ENCODE measurements at places on chromosomes 1 and 21.

- DNase-seq, result no peak
Measured at GRCh38 chr1:248808876-248809275, 16.8 kb downstream of the SH3BP5L start.

DNA sequence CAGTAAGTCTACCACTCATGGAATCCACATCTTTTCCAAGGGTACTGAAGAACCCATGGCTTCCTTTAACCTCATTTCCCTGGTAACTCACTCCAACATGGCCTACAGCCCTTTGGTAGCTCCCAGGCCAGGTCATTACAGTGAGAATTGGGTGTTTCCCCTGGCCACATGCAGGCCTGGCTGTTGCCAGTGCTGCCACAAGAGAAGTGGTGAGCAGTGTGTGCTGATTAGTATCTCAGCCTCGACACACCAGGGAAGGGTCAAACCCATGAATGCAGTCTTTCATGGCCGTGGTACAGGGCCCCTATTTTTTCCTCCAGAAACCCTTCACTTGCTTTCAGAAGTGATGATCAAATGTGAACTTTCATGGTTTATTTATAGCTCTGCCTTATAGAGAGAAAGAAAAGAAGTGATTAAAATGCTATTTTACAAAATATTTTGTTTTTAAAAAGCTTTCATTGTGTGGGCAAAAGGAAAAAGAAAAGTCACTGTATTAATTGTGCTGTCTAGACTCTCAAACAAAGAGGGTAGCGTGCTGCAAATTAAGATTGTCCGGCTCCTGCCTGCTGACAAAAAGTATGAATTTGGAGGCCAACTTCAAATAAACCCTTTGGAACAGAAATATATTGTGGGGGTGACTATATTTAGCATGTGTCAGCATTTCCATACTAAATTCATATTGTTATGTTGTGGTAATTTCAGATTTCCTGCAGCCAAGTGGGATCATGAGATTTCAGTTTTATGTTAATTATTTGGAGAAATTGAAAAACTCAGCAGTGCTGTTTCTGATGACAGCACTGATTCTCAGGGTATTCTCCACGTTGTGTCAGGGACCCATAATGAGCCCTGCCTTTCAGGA, 62.0 kb upstream of the HOOK1 start:
- DNase-seq, result no peak

DNA sequence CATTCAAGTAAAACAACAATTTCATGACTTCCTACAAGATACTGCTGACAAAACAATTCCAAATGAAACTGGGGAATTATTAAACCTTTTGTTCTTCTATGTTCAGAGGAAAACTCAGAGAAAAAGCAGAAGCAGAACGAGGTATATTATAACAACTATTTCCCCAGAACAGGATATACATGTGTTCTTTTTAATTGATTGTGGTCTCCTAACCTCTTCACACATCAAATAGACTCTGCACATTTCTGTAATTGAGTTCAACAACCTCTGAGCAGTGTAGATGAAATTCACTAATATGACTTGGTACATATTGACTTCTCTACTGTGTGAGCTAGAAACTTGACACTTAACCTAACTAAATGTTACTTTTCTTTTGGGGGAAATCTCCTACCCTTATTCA, 584.2 kb downstream of the NEGR1 start:
- no peak for DNase-seq

DNA sequence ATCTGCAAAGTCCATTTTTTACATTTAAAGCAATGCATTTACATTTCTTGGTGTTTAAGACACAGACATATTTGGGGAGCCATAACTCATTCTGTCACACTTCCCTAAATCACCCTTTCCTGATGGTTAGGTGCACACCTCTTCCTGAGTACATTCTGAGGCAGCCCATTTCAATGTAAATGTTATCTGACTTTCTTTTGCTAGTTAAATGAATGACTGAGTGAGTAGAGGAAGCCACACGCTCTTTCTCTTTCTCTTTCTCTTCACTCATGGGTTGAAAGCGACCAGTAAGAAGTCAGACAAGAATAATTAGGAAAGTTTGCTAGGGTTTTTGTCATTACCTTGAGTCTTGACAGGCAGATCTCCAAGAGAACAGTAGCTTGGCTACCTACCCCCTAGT, 143.1 kb downstream of the S1PR1 start:
- DNase-seq, result no peak

GRCh38 chr21:36663033-36663855, 35.7 kb upstream of the SIM2 start:
- DNase-seq, result no peak

- DNase-seq, result no peak
Measured at GRCh38 chr1:99869304-99869703, 19.1 kb downstream of the AGL start.

DNA sequence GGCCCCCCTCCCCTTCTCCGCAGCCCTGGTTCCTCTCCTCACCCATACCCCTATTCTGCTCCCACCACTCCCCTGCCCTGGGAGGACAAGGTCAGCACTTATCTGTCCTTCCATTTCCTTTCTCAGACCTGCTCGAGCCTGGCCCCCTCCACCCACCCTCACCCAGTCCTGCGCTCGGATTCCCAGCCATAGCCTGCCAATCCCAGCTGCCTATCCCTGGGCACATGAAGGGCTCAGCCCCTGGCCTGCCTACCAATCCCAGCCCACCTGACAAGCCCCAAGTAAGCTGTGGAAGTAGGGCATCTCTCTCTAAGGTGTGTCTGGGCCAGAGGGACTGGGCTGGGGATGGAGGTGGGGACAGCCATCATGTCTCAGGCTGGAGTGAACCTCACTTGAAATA, 5.4 kb downstream of the BLACAT1 start:
- no peak for DNase-seq

- DNase-seq, result no peak
Measured at GRCh38 chr1:199135901-199136300, 497.1 kb downstream of the PTPRC start.

DNA sequence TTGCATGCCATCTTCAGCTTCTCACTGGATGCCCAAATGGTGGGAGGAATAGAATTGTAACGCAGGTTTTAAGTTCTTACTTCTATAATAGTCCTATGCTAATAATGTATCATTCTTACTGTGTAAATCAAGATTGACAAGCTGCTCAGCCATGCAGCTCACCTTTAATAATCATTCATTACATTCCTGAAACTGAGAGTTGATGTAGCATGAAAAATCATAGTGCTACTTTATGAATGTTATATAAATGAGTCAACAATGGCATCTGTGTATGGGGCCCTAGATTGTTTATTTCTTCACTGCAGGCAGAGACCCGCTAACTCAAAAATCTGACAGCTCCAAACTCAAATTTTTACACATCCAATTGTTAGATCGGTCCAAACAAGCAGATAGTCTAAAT, 34.4 kb downstream of the FH start:
- DNase-seq, result no peak

- no peak for DNase-seq
Measured at GRCh38 chr1:115123116-115123515, 33.8 kb upstream of the TSPAN2 start.

DNA sequence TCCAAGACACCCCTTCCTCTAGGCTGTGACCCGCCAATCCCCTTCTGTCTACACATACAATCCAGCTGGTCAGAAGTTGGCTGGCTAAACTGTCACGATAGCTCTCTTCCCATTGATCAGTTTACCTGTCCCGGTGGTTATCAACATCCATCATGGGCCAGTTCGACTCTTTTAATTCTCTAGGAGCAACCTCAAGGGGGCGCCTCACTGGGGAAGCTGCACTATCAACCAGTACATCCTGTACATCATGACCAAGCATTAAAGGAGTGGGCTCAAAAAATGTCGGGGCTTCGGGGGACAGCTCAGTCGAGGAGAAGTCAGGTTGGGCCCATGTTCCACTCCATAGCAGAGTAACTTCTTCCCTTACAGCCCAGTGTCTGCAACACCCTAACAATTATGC, 53.2 kb upstream of the B3GALNT2 start:
- no peak for DNase-seq

DNA sequence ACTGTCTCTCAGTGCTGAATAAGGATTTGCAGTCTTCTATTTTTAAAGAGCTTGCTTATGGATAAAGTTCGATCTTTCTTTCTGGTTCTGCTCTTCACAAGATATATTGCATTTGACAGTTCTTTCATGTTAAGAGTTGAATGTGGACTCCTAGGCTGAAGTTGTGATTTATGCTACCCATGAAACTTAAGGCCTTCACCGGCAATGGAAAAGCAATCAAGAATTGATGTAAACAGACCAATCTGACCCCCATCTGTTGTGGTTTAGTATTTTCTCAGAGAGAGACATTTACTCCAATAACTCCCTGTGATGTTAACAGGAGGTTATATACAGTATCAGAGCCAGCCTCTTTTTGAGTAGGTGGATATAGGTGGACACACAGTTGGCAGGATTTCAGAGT, 165.8 kb downstream of the PAPPA2 start:
- DNase-seq, result no peak

GRCh38 chr1:8239039-8239305, 78.9 kb upstream of the SLC45A1 start:
- no peak for DNase-seq

DNA sequence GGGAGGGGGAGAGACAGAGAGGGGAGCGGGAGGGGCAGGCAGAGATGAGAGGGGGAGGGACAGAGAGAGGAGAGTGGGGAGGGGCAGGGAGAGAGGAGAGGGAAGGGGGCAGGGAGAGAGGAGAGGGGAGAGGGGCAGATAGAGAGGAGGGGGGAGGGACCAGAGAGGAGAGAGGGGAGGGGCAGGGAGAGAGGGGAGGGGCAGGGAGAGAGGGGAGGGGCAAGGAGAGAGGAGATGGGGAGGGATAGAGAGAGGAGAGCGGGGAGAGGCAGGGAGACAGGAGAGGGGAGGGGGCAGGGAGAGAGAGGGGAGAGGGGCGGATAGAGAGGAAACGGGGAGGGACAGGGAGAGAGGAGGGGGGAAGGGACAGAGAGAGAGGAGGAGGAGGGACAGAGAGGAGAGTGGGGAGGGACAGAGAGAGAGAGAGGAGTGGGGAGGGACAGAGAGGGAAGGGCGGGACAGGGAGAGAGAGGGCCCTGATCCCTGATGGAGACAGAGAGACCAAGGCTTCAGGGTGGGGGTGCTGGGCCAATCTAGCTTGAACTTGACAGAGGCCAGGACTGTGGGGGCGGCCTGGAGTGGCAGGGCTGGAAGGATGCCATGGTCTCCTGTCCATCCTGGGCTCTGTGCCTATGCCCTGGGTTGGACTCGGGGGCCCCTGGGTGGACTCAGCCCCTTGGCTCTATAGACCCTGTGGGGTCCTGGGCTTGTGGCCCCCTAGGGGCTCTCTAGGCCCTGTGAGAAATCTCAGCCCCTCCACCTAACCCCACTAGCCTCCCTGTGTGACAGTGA, 43.6 kb downstream of the DMRTB1 start:
- DNase-seq, result no peak

DNA sequence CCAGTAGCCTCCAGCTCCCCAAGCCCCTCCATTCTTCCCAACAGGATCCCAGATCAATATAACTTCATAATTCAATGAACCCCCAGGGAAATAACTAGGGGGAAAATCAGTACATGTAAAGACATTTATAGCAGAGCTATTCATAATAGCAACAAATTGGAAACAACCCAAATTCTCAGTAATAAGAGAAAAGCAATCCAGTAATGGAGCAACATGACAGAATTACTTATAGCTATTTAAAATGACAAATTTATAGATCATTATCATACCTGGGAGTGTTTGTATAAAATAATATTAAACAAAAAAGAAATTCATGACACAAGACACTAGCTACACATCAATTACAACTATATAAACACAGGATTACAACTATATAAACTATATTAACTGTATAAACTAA, 20.2 kb downstream of the PLEKHA6 start:
- no peak for DNase-seq

GRCh38 chr1:117077267-117077666, 17.1 kb downstream of the TTF2 start:
- DNase-seq, result no peak

- DNase-seq, result no peak
Measured at GRCh38 chr1:70667494-70668170, 256.6 kb downstream of the CTH start.

DNA sequence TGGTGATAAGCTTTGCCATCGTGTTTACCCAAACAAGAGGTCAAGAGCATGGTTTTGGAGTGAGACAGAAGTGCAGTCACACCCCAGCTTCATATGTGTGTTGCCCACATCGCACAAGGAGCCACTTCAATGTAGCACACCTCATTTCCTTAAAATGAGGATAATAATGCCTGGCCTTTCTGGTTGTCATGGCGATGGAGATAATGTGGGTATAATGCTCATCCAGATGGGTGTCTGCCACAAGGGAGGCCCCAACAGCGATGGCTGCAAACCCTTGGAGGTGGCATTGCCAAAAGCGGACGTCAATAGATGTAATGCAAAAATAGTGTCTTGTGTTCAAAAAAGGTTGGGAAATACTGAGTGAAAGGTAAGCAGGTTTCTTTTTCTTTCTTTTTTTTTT, 83.1 kb upstream of the AJAP1 start:
- no peak for DNase-seq

- no peak for DNase-seq
Measured at GRCh38 chr1:213958346-213958745, 29.4 kb upstream of the PROX1 start.

All from SHP77 (cell line).